ENCODE measurements at places on chromosomes 11 and 22.
A peak's percentile ranks its signal among the peaks of the same experiment; 100 is the strongest.

GRCh38 chr11:62543680-62544444, 2.7 kb downstream of the AHNAK start:
- DNase-seq: peak; percentile 92

DNA sequence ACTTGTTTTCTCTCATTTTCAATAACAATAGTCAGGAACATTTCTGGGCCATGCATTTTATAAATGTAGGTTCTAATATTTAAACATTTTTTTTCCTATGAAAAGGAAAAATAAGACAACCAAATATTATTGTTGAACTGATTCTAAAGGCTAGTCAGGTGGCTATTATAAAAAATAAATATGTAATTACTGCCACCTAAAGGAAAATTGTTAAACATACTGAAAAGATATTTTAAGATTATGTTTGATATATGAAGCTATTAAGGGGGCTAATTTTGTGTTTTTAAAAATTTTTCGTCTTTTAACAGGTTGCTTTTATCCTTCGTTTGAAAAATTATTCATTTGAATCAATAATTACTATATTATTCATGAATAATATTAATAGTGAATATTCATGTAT, 62.2 kb upstream of the FDX1 start:
- no peak for DNase-seq

DNA sequence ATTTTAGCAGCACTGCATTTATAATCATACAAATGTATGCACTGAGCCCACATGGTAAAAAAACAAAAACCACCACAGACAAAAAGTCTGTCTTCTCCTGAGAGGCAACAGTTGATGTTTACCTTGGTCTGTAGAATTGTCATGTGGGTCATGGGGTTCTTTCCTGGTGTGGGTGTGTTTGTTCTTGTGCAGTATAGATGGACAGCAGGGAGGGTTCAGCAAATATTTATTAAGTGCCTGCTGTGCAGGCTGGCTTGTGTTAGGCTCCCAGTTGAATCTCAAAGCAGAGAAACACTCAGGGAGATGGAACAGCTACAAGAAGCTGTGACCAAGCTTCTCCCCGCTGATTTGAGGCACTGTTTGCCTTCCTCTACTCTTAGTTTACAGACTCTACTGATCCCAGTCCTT, 82.2 kb downstream of the PISD start:
- DNase-seq: no peak

GRCh38 chr11:122917311-122917710, 34.8 kb downstream of the JHY start:
- no peak for DNase-seq

GRCh38 chr22:46224044-46224897, 25.8 kb downstream of the CDPF1 start:
- DNase-seq: peak; percentile 75

DNA sequence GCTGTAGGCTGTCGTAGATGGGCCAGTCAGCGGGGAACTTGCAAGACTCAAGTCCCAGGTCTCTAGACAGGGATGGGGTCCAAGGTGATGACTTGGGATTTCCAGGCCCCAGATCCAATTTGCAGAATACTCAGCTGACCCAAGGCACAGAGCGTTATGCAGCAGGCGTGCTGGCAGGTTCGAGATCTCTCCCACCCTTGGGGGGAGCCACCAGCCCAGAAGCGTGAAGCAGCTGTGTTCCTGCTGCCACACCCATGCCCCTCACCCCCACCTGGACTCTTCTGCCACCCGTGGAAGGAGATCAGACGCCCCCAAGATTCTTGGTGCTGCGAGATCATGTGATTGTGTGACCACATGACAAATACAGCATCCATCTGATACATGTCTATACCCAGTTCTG, 142.6 kb downstream of the BRD1 start:
- no peak for DNase-seq

GRCh38 chr11:128521682-128522054, 65.7 kb downstream of the ETS1 start:
- DNase-seq: no peak

DNA sequence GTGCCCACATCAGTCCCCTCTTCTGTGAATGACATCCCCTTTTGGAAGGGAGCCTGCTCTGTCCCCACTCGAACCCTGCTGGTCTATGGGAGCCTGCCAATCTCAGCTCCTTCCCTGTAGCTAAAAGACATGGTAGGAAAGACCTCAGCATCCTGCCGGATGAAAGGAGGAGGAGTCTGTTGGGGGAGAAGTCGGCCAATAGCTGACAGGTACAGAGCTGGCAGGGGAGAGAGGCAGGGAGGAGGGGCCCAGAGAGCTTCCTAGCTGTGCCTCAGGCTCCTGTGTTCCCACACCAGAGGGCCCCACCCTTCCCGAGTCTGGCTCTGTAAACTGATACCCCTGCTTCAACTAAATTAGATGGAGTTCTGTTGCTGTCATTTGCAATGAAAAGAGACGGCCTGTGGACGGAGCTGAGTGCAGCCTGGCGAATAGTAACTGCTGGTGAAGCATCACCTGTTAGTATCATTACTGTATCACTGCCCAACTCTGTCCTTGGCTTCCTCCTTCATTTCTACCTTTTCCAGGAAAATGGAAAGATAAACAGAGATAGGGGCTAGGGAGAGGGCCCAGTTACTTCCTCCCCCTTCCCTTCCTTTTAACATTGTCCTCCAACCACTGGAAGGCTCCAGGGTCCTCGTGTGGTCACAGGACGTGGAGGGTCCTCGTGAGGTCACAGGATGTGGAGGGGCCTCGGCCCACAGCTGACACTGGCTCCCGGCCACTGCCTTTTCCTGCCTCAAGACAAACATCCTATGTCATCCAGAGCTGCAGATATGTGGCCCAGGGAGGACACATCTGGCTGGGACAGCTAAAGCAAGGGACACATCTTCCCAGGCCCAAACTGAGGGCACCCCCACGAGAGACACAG, 15.1 kb downstream of the FXYD6 start:
- no peak for DNase-seq

GRCh38 chr11:110141812-110142211, 48.6 kb downstream of the ZC3H12C start:
- no peak for DNase-seq

DNA sequence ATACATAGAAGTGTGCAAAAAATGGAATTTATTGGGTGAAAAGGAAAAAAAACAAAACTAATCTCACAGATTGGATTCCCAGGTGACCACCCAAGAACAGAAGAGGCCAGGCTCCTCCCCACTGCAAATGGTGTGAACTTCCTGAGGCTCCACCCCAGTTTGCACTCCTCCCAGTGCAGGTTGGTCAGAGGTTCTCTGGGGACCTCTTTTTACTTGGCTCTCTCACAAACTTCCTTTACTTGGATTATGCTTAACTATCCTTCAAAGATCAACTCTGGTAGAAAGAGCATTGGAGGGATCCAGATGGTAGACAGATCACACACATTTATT, 138.9 kb upstream of the CCDC90B start:
- no peak for DNase-seq

DNA sequence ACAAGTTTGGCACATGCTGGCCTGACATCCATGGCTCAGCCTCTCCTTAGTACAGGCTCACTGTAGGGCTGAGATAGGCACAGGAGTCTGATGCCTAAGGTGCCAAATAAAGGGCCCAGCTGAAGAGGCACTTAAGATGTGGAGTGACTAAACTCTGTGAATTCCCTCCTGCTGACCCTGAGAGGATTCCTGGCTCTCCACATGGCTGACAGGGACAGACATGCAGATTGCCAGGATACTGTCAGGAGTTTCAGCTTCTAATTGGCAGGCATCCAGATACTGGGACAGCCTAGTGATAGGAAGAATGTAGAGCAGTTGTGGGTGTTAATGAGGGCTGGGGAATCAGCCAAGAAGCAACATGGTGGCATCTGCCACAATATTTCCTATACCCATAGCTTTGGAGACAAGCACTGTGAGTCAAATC, 558.7 kb downstream of the INSC start:
- no peak for DNase-seq

- no peak for DNase-seq
Measured at GRCh38 chr11:14261066-14261465, 97.9 kb downstream of the RRAS2 start.

GRCh38 chr11:16603245-16603644, 135.2 kb upstream of the C11orf58 start:
- no peak for DNase-seq

- DNase-seq: no peak
Measured at GRCh38 chr11:2564008-2564530, 119.3 kb downstream of the KCNQ1 start.

- DNase-seq: no peak
Measured at GRCh38 chr11:11909727-11910126, 68.0 kb downstream of the USP47 start.

DNA sequence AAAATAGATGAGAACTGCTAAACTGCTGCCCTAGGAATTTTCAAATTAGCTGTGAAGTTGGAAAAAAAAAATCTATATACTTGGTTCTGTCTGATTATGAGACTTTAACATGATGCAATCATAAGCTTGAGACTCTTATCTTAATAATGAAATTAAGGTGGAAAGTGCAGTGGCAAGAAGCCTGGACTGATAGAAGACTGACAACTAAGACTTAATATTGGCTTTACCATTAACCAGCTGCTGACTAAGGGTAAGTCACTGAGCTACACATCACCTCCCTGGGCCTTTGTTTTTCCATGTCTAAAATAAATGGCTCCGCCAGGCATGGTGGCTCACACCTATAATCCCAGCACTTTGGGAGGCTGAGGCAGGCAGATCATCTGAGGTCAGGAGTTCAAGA, 56.9 kb downstream of the SLC35F2 start:
- no peak for DNase-seq

DNA sequence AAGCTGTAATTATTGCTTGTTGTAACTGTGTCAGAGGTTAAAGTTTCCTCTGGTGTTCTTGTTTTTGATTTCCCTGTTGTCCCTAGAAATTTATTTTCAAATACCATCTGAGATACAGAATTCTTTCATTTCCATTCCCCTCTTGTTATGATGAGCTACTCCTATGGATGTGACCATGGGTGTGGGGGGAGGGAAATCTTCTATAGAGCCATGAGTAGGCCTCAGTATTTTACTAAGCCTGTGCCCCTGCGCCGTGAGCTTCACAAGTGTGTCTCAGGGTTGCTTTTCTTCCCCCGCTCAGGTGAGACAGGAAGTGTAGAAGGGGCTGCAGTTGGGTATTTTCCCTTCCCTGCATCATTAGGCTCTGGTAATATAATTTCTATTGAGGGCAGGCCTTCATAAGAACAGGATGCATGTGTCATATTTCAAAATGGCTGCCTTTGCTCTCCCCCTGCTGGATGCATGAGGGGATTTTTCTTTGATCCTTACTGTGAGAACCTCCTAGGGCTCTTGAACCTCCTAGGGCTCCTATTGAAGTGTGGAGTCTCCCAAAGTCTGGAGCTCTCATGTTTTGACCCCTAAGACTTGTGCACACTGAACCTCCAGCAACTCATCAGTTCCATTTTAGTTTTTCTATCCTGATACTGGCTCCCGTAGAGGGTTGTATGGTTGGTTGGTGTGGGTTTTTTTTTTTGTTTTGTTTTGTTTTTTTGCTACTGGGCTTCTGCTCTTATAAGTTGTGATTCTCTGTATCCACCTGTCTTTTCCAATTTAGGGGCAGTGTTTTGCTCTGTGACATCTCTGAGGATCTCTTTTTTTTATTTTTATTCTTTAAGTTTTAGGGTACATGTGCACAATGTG, 658.2 kb downstream of the NTM start:
- DNase-seq: no peak

DNA sequence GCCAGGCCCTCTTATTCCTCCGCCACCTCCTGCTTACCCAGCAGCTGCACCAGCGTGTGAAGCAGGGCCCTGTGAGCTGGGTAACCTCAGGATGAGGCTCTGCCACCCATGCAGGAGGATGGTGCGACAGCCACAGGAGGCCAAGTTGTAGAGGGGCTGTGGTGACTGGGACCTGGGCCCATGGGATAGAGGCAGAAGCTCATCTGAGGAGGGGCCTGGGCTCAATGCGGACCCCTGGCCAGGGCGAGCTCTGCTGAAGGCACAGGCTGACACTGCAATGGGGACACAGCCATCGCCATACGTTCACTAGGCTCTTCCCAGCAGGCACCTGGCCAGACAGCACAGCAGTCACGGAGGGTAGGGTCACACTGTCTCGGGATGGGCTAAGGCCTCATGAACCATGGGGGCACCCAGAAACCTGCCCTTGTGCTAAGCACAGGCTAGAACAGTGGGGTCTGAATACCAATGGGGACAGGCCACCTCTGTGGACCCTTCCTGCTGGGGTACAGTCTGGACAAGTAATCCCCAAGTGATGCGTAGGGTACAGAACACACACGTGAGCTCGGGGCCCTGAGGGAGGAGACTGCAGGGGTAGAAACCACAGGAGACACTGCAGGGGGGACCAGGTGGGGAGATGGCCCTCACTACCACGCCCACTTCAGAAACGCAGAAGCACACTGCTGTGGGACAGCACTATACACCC, 35.3 kb downstream of the GNB1L start:
- DNase-seq: peak; percentile 93

Measured in chondrocyte (in vitro differentiated cells).